Vagina (tissue), 2 donors: ENCODE measurements at places on chromosomes 1 and 21. TPM values are rescaled to one million over a fixed set of nuclear protein-coding genes. Genes with fewer than 3 reads are reported as not detected.

The PYGO2 gene
- 19.2 TPM for total RNA-seq

DNA sequence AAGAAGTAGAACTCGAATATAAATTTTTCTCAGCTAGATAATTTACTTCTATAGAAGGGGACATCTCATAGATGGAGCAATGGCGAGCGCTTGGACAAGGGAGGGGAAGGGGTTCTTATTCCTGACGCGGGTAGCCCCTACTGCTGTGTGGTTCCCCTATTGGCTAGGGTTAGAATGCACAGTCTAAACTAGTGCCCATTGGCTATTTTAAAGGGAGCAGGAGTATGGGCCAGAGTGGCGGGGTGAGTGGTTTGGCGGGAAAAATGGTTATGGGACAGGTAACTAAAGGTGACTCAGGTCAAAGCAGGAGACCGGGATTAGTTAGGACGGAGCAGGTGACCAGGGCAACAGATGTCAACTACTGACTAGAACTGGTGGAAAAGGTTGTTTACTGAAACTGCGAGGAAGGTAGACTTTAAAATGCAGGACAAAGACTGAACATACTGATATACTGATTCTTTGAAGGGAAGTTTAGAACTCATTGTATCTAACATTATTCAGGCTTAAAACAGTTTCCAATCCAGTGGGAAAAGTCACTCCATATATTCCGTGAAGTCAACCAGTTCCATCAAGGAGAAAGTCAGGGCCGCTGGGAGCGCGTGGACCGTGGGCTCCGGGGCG is 940 bp upstream of the ATAD3A start:
- peak overlapping the region; percentile 91 for H3K27ac ChIP-seq
- H3K4me3 ChIP-seq, result peak overlapping the region; percentile 98
- no peak for DNase-seq
- no peaks in the 10 kb centered on the region for H3K27me3 ChIP-seq
- H3K4me1 ChIP-seq, result peaks cover 9% of the 10 kb centered on the region

DNA sequence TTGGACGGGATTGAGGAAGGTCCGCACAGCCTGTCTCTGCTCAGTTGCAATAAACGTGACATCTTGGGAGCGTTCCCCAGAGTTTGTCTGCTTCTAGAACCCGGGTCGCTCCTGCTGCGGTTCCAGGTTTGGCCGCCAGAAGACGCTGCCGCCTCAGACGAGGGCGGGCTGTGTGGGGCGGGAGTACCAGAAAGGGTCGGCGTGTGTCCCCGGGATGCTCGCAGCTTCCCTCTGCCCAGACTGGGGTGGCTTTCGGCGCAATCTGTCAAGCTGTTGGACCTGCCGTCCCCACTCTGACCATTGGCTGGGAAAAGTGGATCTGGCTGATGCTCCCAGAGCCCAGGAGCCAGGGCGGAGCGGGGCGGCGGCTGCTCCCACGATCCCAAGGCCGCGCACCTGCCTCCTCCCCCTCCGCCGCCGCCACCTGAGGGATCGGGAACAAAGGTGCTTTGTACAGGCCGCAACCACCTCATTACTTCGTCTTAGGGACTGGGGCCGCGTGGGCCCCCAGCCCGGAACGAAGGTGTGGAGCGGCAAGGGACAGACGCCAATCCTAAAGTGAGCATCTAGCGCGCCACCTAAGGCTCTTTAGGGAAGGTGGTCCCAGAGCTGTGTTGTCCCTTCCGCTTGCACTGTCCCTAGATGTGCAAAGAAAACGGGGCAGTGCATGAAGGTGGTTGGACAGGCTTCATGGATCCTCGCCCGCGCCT is 683 bp upstream of the EFNA4 start:
- no peak for DNase-seq
- no peaks in the 10 kb centered on the region for H3K36me3 ChIP-seq
- no peaks in the 10 kb centered on the region for H3K27me3 ChIP-seq
- H3K27ac ChIP-seq, result peak overlapping the region; percentile 79

- H3K36me3 ChIP-seq, result no peaks in the 10 kb centered on the region
- H3K27me3 ChIP-seq, result no peaks in the 10 kb centered on the region
- DNase-seq, result peak; percentile 91
- peak overlapping the region; percentile 82 for H3K27ac ChIP-seq
These were observed 32.4 kb downstream of the GNB1 start for GRCh38 chr1:1858382-1859086.

- H3K4me1 ChIP-seq, result no peaks in the 10 kb centered on the region
- H3K27ac ChIP-seq, result no peak overlapping the region
- H3K4me3 ChIP-seq, result no peak overlapping the region
- no peaks in the 10 kb centered on the region for H3K27me3 ChIP-seq
- H3K36me3 ChIP-seq, result no peaks in the 10 kb centered on the region
These were observed 29.6 kb upstream of the SMYD2 start for GRCh38 chr1:214251354-214251753.

- H3K4me3 ChIP-seq, result no peak overlapping the region
- no peaks in the 10 kb centered on the region for H3K27me3 ChIP-seq
- no peak overlapping the region for H3K27ac ChIP-seq
- no peak for DNase-seq
- H3K36me3 ChIP-seq, result no peaks in the 10 kb centered on the region
These were observed 260.3 kb downstream of the GRIK3 start for GRCh38 chr1:36773827-36774541.
